ENCODE measurements at places on chromosomes 3 and 15.

DNA sequence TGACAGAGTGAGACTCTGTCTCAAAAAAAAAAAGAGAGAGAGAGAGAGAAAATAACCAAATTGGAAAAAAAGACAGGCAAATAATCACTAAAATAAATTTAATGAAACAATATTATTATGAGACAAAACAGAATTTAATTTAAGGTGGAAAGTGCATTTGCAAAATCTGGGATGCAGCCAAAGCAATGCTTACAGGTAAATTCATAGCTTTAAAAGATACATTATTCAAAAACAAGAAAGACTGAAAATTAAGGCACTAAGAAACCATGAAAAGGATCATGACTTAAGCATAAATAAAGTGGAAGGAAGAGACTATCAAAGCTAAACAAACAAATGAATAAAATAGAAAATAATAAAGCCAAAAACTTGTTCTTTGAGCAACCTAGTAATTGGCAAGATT is 37.7 kb downstream of the GRIP2 start:
- no peak for DNase-seq

DNA sequence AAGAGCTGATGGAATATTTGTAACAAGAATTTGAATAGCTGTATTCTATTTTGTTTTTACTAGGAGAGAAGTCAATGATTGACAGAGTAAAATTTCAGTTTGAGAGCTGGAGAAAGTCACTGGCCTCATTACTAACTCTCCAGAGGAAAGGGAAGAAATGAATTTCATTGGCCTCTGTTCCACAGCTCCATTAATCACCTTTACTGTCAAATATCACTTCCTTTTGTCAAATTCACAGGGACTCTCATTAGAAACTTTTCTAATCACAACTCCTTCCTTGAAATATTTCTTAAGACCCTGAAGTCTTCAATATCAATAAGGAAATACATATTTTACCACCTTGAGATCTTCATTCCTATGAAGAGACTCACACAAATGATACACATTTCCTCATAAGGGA is 379.9 kb upstream of the RASGRP1 start:
- no peak for DNase-seq

GRCh38 chr3:129829640-129830039 is 63.9 kb downstream of the TMCC1 start:
- DNase-seq = no peak

GRCh38 chr3:182258538-182259177 is 534.6 kb upstream of the ATP11B start:
- no peak for DNase-seq

- DNase-seq = no peak
Measured at GRCh38 chr3:22928216-22929110, 274.7 kb upstream of the UBE2E2 start.

GRCh38 chr3:143063018-143063417 is 56.6 kb upstream of the CHST2 start:
- no peak for DNase-seq

DNA sequence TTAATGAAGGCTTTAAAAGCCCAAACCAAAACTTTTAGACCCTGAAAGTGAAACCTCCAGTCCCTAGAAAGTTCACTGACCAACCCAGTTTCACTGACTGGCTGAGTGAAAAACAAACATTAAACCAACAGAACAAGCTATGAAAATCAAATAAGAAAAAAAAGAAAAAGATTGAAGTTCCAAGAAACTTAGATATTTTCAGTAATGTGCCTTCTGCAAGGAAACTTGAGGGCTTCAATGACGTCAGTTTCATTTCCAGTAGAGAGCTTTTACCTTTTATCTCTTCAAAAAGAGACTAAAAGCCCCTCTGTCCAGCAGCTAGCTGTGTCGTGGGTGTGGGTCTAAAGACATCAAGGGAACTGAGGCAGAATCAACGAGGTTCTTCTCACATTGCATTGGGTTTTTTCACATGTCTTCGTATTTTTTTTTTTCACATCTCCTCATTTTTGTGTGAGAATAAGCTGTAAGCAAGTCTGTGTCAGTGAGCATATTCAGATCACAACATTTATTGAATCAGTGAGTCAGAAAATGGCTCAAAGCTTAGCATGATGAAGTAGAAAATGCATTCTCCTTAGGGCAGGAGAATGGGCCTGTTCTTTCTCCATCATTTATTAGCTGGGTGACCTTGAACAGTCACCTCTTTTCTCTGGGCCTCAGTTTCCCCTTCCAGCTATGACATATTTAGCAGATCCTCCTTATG is 54.8 kb upstream of the BCL6 start:
- DNase-seq = no peak

GRCh38 chr3:49358884-49359225 is 702 bp upstream of the GPX1 start:
- DNase-seq = no peak

DNA sequence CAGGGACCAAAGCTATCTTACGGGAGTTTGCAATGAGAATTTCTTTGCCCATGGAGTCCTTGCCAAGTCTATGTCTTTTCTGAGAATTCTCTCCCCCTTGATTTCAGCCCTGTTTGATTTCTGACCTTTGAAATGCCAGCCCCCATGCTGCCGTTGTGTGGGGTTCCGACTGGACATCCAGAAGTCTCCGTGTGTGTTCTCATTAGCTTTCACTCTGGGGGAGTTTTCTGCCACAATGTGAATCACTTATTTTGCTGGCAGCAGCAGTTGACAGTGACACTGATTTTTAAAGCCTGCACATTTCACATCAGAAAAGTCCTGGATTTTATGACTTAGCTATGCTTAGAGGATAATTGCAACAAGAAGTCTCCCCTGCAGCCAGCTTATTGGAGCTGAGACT is 98.4 kb upstream of the CTDSPL start:
- DNase-seq = no peak

DNA sequence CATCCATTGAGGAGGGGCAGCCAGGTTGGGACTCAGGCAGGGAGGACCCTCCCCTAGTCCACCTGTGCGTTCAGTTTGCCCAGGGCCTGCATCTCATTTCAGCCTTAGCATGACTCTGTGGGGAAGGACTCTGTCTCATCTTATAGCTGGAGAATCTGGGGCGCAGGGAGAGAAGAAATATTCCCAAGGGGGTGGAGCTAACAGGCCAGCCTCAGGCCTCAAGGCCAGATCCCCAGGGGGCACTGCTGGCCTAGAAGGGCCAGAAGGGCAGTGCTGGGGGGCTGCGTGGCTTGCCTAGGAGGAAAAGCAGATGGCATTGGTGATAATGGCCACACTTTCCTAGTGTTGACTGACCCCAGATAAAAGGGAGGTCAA is 10.9 kb downstream of the AMOTL2 start:
- DNase-seq = no peak

- no peak for DNase-seq
Measured at GRCh38 chr3:53803816-53804695, 42.2 kb downstream of the CHDH start.

DNA sequence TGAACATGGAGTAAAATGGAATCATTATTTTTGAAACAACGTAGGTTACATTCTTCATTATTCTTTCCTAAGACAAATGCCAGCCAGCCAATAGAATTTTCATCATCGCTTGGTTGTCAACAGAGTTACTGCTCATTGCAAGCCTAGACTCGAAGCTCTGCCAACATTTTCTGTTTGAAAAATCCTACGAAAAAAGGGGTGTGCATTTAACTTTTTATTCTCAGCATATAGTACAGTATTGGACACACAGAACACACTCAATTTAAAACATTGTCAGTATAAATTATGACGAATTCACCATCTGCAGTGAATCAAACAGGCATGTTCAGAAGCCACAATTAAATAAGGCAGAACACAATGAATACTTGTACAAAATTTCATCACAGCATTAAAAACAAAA is 232.1 kb downstream of the NR1D2 start:
- DNase-seq = no peak

DNA sequence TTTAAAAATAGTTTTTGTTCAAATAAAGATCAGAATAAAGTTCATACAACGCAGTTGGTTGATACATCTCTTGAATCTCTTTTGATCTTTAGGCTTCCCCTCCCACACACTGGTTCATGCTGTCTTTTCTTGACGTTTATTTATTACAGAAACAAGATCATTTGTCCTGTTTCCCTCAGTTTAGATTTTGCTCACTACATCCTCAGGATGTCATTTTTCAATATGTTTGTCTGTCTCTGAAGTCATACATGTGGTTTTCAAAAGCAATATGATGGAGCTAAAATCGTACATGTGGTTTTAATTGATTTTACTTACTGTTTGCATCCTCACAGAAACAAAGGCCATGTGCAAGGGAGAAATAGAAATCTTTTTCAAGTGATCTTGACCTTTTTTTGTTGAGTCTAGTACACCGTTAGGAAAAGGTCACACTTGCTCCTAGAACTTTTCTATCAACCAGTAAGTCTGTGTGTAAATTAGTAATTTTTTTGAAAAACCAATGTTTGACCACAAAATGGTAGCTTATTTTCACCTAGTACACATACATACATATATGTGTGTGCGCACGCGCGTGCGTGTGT is 63.7 kb upstream of the SENP5 start:
- DNase-seq = no peak

- DNase-seq = no peak
Measured at GRCh38 chr3:155747286-155747945, 2.5 kb upstream of the PLCH1 start.

GRCh38 chr3:195170496-195170895 is 100.5 kb downstream of the XXYLT1 start:
- DNase-seq = no peak

DNA sequence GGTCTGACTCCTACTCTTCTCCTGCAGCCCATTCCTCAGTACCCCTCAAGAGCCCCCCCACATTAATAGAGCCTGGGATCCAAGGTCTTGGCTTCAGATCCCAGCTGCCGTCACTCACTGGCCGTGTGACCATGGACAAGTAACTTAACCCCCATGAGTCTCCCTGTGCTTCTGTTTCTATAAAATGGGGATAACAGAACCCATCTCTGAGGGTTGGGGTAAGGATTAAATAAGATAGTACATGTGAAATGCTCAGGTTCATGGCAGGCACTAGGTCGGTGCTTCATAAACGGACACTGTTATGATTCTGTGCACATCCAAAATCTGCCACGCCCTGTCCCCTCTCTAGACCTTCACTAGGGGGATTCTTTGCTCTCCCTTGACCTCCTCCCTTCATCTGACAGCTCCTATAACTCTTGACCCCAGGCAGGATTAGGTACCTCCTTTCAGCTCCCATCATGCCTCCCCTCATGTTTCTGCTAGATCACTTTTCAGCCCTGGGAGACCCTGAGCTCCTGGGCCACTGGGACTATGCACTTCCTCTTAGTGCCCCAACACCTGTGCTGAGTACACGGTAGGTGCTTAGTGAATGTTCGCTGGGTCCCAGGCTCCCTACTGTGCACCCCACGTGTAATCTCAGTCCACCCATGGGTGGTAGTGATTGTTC is 1.5 kb downstream of the CAND2 start:
- DNase-seq = no peak

- DNase-seq = no peak
Measured at GRCh38 chr15:40248006-40248783, 9.3 kb downstream of the PAK6 start.

GRCh38 chr15:71784719-71785118 is 25.6 kb upstream of the NR2E3 start:
- DNase-seq = peak; percentile 35

- no peak for DNase-seq
Measured at GRCh38 chr15:38128341-38128781, 124.3 kb upstream of the SPRED1 start.

GRCh38 chr15:29312387-29312786 is 42.8 kb upstream of the NSMCE3 start:
- no peak for DNase-seq

DNA sequence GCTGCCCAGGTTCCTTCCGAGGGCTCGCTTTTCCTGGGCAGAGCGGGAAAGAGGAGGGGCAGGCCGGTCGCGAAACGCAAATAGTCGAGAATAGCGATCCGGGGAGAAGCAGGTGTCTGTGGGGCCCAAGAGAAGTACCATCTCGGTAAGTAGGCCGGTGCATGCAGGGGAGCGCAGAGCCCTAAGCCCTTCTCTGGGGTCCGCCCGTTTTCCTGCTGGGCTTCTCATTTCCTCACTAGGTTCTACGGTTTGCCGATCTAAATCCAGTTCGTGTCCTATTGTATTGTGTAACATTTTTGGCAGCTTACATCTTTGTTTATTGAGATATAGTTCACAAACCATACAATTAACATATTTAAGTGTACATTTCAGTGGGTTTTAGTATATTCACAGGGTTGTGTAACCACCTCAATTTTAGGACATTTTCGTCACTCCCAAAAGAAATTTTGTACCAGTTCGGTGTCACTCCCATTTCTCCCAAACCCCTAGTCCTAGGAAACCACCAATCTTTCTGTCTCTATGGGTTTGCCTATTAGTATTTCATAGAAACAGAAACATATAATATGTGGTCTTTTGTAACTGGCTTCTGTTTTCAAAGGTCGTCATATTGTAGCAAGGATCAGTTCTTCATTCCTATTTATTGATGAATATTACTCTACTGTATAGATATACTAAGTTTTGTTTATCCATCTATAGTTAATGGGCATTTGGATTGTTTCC is 6.8 kb upstream of the TRIM69 start:
- peak; percentile 51 for DNase-seq

- DNase-seq = peak; percentile 83
Measured at GRCh38 chr15:99450896-99451358, 114.9 kb upstream of the MEF2A start.

DNA sequence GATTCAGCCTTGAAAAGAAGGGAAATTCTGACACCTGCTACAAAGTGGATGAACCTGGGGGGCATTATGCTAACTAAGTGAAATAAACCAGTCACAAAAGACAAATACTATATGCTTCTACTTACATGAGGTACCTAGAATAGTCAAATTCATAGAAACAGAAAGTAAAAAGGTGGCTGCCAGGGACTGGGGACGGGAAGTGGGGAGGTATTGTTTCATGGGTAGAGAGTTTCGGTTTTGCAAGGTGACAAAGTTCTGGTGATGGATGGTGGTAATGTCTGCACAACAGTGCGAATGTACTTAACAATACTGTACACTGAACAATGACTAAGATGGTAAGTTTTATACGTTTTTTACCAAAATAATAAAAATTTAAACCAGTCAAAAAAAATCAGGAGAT is 4.8 kb downstream of the IDH2 start:
- peak; percentile 41 for DNase-seq

DNA sequence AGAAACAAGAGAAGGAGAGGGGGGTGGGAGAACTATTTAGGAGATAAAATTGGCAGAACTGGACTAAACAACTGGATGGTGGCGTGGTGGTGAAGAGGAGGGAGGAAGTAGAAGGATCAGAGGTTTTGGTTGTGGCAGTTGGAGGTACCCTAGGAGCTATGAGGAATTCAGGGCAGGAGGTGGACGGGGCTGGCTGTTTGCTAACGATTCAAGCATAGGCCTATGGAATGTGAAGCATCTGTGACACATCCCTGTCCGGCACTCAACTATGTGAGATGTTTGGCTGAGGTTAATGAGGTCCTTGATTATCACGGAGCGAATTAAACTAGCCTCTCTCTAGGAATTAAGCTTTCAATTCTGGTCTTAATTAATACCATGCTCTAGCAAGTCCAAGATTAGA is 13.5 kb downstream of the TARS3 start:
- DNase-seq = no peak

GRCh38 chr3:171121801-171122200 is 95.3 kb upstream of the SLC2A2 start:
- DNase-seq = no peak

Measured in activated naive CD8-positive, alpha-beta T cell treated with anti-CD3 and anti-CD28 coated beads, Interleukin-2, amount 50 U/mL, for 24 hours (primary cell).